ENCODE measurements at places on chromosomes 7 and 10.

- DNase-seq, result no peak
These were observed 323.0 kb upstream of the AOAH start for GRCh38 chr7:37047260-37047659.

GRCh38 chr7:5657901-5658300, 123.6 kb downstream of the RNF216 start:
- DNase-seq, result no peak

- no peak for DNase-seq
These were observed 138.6 kb downstream of the RGS10 start for GRCh38 chr10:119403921-119404320.

GRCh38 chr10:120486671-120487205, 29.7 kb downstream of the PLPP4 start:
- DNase-seq, result no peak

GRCh38 chr10:127283017-127283416, 86.6 kb upstream of the INSYN2A start:
- DNase-seq, result no peak

GRCh38 chr7:44569959-44570358, 3.7 kb downstream of the DDX56 start:
- no peak for DNase-seq

GRCh38 chr7:28032738-28033380, 147.7 kb downstream of the JAZF1 start:
- no peak for DNase-seq

- no peak for DNase-seq
These were observed 8.1 kb downstream of the SKIDA1 start for GRCh38 chr10:21517134-21518031.

- no peak for DNase-seq
These were observed 142.6 kb downstream of the GRK5 start for GRCh38 chr10:119349937-119350501.

- DNase-seq, result no peak
These were observed 17.8 kb upstream of the LCOR start for GRCh38 chr10:96814264-96814663.
